ENCODE measurements at places on chromosomes 5 and 9.

DNA sequence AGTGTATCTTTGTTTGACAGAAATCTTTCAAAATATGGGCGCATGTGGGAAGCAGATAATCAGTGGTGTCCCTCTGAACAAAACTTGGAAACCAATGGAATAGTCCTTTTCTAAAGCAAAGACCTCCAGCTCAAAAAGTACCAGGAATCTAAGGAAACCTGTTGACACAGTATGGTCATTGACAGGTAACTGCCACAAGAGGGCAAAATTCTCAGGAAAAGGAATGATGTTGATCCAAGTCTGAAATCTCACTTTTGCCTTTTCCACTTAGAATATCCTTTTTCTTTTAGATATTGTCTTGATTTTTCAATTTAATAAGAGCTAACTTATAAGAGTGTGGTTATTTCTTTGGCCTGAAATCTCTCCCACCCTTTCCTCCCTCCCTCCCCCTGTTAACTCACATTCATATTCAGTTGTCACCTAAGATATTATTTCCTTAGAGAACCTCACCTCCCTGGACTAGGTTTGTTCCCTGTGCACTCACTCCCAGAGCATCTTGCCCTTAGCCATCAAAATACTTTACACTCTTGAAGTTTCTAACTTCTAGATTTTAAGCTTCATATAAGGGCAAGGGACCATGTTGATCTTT is 59.0 kb upstream of the BARX1 start:
- DNase-seq = no peak

GRCh38 chr9:123957731-123958130 is 27.8 kb upstream of the DENND1A start:
- no peak for DNase-seq

GRCh38 chr9:85483208-85483607 is 258.5 kb downstream of the AGTPBP1 start:
- no peak for DNase-seq

GRCh38 chr5:119343766-119344165 is 12.1 kb upstream of the TNFAIP8 start:
- no peak for DNase-seq

DNA sequence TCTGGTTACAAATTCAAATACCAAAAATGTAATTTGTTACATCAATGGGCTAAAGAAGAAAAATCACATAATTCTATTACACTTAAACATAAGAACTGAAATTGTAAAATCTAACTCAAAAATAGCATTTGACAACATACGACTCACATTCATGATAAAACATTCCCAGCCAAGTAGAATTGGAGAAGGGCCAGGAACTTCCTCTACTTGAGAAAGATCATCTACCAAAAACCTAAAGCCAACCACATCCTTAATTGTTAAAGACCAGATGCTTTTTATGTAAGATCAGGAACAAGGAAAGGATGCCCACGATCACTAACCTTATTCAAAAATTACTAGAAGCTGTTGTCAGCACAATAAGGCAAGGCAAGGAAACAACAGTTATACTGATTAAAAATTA is 1819.8 kb upstream of the C9orf72 start:
- DNase-seq = no peak

GRCh38 chr5:89817841-89818240 is 591.7 kb downstream of the CETN3 start:
- no peak for DNase-seq

DNA sequence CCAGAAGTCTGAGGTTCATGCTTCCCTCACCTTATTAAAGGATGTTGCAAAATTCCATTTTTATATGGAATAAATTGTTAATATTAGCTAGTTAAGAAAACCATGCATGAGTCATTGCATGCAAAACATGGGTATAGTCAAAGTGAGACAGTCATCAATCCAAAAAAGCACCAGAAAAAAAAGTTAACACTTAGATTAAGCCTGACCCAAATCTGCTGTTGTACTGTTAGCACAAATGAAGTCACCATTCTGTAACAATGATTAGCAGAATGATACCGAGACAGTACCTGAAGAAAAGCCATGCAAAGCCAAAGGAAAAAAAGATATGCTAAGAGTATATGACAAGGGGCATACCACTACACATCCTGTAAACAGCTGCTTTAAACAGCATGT is 49.5 kb downstream of the PKD2L2 start:
- DNase-seq = no peak

DNA sequence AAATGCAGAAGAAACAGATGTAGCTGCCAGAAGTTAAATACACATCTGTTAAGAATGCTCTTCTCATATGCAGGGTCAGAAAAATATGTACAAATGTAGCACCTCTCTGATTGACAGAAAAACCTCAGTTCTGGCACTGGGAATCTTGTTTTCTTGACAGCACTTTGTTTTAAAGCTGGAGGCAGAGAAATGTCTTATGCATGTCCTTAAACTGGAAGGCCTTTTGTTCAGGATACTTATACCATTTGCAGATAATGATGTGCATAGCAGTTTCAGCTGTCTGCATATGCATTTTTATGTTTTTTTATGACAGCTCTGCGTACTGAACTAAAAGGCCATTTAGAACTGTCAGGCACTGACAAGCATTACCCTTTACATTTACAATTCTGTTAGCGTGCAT is 567.9 kb downstream of the EBF1 start:
- DNase-seq = no peak

GRCh38 chr9:5870691-5871090 is 20.0 kb upstream of the MLANA start:
- DNase-seq = no peak

GRCh38 chr5:142096382-142096781 is 12.2 kb upstream of the NDFIP1 start:
- no peak for DNase-seq

- DNase-seq = no peak
Measured at GRCh38 chr9:130513078-130513477, 66.3 kb upstream of the FUBP3 start.

Data from activated CD4-positive, alpha-beta T cell treated with anti-CD3 and anti-CD28 coated beads, Interleukin-2, amount 50 U/mL, for 24 hours (primary cell).